Hematopoietic multipotent progenitor cell treated with erythropoietin and hydrocortisone succinate and interleukin-3 and kit ligand, for 8 days (in vitro differentiated cells): ENCODE measurements at places on chromosomes 13 and 19.
A peak's percentile ranks its signal among the peaks of the same experiment; 100 is the strongest.

GRCh38 chr13:48656608-48657007 is 2.9 kb downstream of the CYSLTR2 start:
- peak; percentile 12 for DNase-seq

GRCh38 chr19:47623151-47623920 is 14.4 kb downstream of the BICRA start:
- no peak for DNase-seq

GRCh38 chr19:4350726-4351125 is 7.4 kb downstream of the MPND start:
- DNase-seq = no peak

GRCh38 chr13:111490611-111491010 is 170.2 kb downstream of the TEX29 start:
- no peak for DNase-seq

- DNase-seq = no peak
Observed at GRCh38 chr19:30226464-30227011, 145.6 kb upstream of the ZNF536 start.

DNA sequence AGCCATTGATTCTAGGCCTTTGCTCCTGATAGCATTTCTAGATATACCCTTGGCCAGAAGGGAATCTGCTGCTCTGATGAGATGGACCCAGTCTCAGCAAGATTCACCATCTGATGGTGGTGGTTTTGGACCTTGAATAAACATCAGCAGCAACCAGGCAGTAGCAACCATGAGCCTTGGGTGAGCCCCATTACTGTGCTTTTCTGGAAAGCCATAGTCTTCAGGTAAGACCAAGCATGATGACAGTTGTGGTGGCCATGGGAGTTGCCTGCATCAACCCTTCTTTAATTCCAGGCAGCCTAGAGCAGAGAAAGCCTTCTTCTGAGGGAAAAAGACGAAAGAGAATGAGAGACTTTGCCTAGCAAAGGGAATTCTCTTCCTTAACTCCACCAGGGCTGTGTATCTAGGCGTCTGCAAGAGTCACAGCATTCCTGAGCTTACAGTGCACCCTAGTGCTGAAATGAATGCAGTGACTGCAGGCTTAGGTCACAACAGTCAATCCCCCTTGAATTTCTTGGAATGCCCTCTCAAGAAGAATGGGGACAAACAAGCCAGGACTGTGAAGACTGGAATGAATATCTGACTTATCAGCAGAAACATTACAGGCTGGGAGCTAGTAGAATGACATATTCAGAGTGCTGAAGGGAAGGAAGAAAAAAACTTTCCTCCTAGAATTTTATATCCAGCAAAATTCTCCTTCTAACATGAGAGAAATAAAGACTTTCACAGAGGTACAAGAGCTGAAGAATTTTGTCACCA is 942.4 kb upstream of the PCDH20 start:
- DNase-seq = peak; percentile 35

- DNase-seq = no peak
Observed at GRCh38 chr19:16013181-16013850, 63.0 kb upstream of the TPM4 start.

DNA sequence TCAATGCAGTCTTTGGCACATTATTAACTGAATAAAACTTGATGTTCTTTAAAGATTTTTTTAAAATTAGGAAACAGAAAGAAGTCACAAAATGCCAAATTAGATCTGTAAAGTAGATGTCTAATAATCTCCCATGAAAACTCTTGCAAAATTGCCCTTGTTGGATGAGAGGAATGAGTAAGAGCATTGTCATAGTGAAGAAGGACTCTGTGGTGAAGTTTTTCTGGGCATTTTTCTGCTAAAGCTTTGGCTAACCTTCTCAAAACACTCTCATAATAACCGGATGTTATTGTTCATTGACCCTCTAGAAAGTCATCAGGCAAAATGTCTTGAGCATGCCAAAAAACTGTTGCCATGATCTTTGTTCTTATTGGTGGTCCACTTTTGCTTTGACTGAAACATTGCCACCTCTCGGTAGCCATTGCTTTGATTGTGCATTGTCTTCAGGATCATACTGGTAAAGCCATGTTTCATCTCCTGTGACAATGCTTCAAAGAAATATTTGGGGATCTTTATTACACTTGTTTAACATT is 549.3 kb downstream of the LIG4 start:
- no peak for DNase-seq

- DNase-seq = no peak
Observed at GRCh38 chr13:71876648-71877255, 9.7 kb upstream of the DACH1 start.

- peak; percentile 55 for DNase-seq
Observed at GRCh38 chr19:3094601-3095440, 659 bp downstream of the GNA11 start.

DNA sequence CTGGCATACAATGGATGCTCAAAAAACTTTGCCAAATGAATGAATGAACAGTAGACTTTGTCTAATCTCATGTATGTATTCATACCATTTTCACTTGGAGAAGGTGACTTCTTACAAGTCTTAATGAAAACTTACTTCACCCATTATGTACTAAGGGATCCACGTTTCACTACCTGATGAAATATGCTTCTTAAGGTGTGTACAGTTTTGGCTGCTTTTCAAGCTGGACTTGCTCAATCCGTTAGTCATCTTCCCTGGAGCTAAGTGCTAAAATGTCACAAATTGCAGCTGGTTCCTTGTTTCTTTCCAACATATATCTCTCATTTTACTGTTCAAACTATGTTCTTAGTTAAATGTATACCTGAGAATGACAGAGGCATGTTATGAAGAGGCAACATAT is 4.2 kb upstream of the CCNA1 start:
- DNase-seq = no peak

DNA sequence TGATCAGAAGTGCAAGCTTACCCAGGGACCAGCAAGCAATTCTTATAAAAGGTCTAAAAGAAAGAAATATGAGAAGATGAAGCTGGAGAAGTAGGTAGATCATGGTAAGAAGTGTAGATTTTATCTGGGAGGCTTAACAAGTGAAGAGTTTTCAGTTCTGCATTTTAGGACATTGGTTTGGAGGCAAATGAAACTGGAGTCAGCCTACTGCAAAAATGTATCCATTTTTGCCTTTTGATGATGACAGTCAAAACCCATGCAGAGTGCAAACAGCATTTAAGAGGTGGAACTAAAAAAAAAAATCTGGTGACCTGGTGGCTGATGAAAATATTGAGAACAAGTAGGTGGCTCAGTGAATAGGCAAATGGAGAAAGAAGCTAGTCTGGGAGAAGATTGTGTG is 216.9 kb downstream of the DNAJC15 start:
- no peak for DNase-seq

DNA sequence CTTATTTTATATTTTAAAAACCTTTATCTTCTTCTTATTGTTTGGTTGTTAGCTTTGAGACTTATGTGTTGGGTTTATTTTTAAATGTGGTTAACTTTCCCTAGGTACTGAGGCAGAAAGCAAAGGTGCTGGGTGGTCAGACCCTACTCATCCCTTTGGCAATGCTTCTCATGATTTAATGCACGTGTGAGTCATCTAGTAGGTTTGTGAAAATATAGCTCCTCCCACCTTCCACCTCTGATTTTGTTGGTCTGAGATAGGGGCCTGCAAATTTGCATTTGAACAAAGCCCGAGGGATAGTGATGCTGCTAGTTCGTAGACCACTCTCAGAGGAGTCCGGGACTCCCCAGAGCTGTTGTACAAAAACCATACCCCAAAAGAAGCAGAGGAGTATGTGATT is 771.3 kb upstream of the ARGLU1 start:
- DNase-seq = no peak
